ENCODE measurements at places on chromosomes 1 and 21.

DNA sequence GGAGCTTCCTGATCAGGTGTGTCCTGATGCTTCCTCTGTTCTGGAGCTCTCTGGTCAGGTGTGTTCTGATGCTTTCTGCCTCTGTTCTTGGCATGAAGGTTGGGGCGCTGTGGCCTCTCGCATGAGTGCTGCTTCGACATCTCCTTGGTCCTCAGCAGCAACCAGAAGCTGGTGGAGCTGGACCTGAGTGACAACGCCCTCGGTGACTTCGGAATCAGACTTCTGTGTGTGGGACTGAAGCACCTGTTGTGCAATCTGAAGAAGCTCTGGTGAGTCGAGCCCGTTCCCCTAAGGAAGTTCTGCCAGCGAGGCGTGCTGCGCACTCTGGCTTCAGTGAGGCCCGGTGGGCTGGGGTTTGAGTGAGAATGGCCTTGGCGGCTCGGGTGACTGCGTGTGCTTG, 18.0 kb downstream of the NLRP3 start:
- no peak for DNase-seq

GRCh38 chr1:57553666-57554065, 129.8 kb upstream of the DAB1 start:
- DNase-seq: no peak

GRCh38 chr1:85894651-85895050, 186.4 kb upstream of the ZNHIT6 start:
- peak; percentile 70 for DNase-seq

DNA sequence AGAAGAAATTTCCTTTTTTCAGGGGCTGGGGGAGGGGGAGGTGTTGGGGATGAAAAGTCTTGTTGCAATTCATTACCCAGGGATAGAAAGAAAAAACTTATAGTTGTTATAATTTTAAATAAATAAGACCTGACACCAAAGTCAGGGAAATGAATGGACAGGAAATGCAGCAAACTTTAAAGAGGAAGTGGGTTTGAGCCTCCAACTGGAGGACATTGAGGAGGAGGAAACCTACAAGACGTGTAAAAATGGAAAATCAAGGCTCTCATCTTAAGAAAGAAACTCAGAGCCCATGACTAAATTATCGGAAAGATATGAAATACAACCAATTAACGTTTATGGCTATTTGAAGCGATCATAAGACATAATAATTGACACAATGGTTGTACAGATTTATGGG, 54.4 kb downstream of the NIBAN1 start:
- no peak for DNase-seq

GRCh38 chr1:14253676-14254075, 344.8 kb upstream of the KAZN start:
- no peak for DNase-seq

DNA sequence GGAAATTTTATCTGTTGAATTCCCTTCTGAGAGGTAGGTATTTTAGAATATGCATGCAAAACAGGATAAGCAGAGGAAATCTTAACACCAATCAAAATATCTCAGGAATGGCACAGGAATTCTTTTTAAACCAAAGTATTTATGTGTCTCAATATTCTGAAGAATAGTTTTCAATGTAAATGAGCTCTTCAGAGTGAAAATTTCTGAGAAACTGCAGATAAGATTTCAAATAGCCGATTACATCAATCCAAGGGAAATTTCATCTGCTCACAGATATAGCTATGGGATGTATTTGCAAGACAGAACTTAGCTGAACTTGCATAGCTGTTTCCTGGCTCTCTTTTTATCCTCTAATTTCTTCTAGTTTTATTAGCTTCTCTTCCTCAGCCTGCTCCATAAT, 209.5 kb downstream of the GRIK1 start:
- DNase-seq: no peak

GRCh38 chr1:116394270-116394669, 21.2 kb downstream of the ATP1A1 start:
- DNase-seq: no peak

DNA sequence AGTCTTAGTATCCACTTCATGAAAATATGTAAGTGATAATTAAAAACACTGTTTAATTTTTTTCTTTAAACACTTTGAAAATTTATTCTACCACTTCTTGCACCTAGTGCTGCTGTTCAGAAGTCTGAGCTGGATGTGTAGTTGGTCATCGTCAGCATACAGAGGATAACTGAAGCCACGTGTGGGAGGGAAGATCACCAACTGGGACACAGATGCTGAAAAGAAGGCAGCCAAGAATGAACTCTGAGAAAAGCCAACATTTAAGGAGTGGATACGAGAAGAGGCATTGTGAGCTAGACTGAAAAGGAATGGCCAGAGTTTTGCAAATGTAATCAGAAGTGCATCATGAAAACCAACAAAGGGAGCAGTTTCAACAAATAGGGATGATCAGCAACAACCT, 24.6 kb upstream of the CLCA4 start:
- DNase-seq: peak; percentile 32

GRCh38 chr1:224753491-224753890, 137.4 kb downstream of the CNIH3 start:
- DNase-seq: no peak

GRCh38 chr21:36097427-36098181, 27.8 kb downstream of the CBR1 start:
- DNase-seq: no peak

DNA sequence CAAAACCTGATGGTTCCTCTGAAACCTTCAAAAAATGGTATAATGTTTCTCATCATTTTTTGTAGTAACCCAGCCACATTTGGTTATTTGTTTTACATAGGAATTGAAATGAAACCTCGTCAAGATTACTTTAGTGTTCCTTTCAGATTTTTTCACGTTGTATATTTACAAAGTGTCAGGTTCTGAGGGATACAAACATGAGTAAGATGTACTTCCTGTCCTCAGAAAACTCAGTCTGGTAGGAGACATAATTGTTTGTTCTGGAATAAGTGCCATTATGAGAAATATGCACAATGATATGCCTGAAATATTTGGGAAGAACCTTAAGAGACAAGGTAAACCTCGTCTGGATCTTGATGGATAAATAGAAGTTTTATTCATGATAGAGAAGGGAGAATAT, 145.5 kb downstream of the USP25 start:
- DNase-seq: no peak

- no peak for DNase-seq
Measured at GRCh38 chr1:235945775-235946570, 79.3 kb upstream of the LYST start.

- peak; percentile 30 for DNase-seq
Measured at GRCh38 chr21:37338671-37339551, 27.7 kb upstream of the DYRK1A start.

- peak; percentile 97 for DNase-seq
Measured at GRCh38 chr1:2205191-2205952, 10.8 kb upstream of the FAAP20 start.

- DNase-seq: no peak
Measured at GRCh38 chr1:156062189-156062588, 1.2 kb downstream of the RAB25 start.

GRCh38 chr1:114164840-114165543, 11.3 kb upstream of the SYT6 start:
- DNase-seq: no peak

- DNase-seq: no peak
Measured at GRCh38 chr1:7589080-7589735, 181.9 kb upstream of the VAMP3 start.

- no peak for DNase-seq
Measured at GRCh38 chr1:236041631-236042618, 23.0 kb downstream of the NID1 start.

DNA sequence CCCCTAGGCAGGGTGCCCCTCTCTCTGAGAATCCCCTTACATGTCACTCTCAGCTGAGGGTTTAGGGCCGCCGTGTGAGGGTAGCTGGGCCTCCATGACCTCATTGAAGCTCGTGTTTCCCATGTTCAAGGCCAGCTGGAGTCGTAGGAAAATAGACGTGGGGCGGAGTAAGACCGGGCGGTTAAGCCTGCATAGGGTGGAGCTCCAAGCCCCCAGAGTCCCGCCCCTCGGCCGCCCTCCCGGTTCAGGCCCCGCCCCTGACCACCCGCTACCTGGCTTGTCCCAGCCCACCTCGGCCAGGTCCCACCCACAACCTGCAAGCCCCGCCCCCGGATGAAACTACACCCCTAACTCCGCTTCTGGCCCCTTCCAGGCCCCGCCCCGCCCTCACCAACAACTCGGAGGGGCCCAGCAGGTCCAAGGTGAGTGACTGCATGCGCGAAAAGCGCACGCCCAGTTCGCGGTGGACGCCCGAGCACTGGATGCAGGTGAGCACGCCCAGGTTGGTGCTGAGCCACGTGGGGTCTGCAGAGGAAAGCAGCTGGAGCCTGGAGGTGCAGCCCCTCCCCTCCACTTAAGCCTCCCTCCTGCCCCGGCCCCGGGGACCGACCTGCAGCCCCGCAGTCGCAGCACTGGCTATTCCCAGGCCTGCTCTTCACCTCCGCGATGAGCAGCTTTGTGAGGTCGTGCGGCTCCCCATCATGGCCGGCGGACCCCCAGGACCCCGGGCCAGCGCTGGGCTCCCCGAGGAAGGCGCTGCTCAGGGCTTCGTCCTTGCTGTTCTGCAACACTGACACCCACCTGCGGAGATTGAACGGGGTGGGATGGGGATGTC, 12.2 kb upstream of the TCEA3 start:
- DNase-seq: peak; percentile 49

- DNase-seq: peak; percentile 20
Measured at GRCh38 chr1:71834601-71835441, 447.5 kb downstream of the NEGR1 start.

DNA sequence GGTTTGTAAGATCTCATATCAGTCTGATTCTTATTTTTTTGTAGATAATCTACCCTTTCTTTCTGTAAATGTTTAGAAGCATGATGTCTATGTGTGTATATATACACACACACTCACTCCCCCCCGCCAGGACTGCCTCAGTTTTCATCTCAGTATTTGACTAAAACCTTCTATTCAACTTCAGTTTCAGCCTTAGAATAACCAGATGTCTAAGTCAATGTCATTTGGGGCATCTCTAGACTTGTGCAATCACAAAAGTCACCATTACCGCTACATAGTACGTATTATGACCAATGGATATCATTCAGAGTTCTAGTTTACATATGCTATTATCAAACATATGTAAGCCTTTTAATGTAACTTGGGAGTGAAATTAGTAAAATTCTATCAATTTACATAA, 53.3 kb upstream of the BOLA1 start:
- no peak for DNase-seq

DNA sequence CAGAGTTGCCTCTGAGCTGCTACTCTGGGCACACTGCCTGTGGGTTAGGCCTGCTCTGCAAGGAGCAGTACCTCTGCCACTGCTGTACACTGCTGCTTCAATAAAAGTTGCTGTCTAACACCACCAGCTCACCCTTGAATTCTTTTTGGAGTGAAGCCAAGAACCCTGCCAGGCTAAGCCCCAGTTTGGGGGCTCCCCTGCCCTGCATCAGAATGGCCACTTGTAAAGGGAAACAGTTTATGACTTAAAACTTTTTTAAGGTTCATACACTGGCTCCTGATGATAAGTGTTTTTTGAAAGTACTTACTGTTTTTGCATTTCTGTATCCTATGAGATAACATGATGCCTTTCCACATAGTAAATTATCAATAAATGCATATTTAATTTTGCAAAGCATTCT, 310.0 kb downstream of the LMO4 start:
- DNase-seq: no peak

DNA sequence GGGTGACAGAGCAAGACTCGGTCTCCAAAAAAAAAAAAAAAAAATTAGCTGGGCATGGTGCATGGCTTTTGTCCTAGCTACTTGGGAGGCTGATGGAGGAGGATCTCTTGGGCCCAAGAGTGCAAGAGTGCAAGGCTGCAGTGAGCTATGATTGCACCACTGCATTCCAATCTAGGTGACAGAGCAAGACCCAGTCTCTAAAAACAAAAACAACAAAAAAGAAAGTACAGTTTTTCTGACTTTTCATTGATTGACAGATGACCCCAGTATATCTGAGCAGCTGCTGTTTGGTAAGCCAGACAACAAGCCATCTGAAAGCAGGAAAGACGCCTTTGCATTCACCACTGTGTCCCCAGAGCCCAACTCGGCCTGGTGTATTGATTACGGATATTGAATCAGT, 10.9 kb upstream of the DPT start:
- no peak for DNase-seq

- peak; percentile 93 for DNase-seq
Measured at GRCh38 chr1:159924025-159924790, 1.1 kb downstream of the TAGLN2 start.

GRCh38 chr1:94395748-94396309, 22.4 kb upstream of the ABCD3 start:
- no peak for DNase-seq

DNA sequence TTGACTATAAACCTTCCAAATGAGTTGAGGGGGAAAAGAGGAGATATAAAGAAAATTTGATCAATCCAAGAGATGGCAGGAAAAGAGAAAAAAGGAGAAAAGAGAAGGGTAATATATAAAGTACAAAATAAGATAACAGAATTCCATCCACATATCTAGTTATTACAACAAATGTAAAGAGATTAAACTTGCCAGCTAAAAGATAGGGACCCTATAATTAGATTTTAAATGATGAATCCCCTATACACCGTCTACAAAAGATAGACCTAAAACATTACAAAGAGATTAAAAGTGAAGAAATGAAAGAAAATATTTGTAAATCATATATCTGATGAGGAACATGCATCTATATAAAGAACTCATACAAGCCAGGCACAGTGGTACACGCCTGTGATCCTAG, 63.1 kb downstream of the CHD5 start:
- DNase-seq: no peak

- no peak for DNase-seq
Measured at GRCh38 chr1:229907884-229908638, 159.0 kb upstream of the GALNT2 start.

DNA sequence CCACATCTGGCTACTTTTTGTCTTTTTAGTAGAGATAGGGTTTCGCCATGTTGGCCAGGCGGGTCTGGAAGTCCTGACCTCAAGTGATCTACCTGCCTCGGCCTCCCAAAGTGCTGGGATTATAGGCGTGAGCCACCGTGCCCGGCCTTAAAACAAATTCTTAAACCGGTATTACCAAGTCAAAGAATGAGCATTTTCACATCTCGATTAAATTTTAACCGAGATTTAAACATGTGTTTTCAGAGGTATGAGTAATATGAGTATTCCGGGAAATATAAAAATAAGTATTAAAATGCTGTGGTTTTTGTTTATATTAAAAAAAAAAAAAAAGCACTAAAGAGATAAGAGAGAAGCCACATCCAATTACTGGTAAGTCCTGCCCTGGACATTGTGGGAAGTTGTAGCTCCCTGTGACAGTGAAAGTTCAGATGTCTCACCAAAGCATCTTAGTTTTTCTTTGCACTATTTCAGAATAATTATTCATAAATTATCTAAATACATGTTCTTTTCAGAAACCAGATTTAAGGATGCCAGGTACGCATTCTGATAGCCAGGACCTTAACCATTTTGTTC, 24.9 kb downstream of the ZNF281 start:
- DNase-seq: no peak

- no peak for DNase-seq
Measured at GRCh38 chr1:205424901-205425600, 3.2 kb upstream of the LEMD1 start.

DNA sequence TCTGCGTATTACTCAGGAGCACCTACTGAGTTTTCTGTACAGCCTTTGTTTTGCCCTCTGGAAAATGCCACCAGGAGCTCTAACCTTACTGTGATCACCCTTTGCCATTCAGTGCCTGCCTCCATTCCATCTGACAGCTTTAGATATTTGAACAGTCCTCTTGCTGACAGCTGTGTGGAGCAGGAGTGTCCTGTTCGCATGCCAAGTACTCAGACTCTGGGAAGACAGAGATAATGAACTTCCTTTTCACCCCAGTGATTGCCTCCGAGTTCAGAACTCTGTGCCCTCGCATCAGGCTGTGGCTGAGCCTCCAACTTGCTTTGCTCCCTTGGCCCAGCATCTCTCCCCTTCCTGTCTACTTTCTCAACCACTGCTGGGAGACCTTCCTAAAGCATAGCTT, 74.0 kb downstream of the CACNA1E start:
- DNase-seq: no peak
